NCI-H510A (cell line): ENCODE measurements at places on chromosomes 16 and 17.

DNA sequence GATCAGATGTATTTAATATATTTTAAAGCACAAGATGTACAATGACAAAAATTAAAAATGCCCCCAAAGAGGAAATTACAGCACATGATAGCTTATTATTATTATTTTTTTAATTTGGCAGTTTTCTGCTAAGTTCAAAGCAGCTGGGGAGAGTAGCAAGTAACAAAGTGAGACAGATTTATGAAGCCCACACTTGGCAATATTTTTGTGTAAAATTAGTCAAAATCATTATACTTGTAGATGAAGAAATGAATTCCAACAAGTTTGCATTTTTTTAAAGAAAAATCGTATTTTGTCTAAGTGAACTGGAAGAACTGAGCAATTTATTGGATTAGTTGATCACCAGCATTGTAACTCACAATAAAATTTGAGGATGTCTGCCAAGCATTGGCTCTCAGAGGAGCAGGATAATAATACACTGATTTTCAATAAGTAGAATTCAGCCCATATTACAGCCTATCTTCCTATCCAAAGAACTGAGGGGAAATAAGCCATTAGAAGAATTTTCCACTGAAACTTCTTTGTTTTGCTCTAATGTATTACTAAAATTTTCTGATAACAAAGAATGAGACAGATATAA lies 215.6 kb downstream of the MAP2K6 start:
- DNase-seq = no peak

- peak; percentile 83 for DNase-seq
Measured at GRCh38 chr16:11391576-11391975, 46.3 kb downstream of the RMI2 start.

DNA sequence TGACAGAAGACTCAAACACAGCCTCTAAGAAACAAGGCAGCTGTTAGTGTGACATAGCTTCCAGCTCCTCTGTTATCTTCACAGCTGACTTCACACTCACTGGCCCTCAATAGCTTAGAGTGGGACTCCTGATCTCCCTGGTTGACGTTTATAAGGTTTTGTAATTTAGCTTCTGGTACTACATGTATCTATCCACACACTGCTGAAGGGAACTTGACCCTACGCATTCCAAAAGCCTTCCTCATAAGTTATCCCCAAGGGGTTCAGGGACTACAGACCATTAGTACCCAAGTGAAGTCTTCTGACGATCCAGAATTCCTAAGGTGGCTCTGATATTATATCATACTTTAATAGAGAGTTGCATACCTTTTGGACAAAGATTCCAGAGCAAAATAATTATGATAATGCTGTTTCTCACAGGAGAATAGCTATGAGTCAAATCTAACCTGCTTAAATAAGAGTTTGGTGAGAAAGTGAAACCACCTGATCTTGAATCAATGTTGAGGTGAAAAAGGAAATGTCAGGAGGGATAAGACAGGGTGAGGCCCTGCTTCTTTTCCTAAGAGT lies 14.5 kb downstream of the ACACA start:
- no peak for DNase-seq

DNA sequence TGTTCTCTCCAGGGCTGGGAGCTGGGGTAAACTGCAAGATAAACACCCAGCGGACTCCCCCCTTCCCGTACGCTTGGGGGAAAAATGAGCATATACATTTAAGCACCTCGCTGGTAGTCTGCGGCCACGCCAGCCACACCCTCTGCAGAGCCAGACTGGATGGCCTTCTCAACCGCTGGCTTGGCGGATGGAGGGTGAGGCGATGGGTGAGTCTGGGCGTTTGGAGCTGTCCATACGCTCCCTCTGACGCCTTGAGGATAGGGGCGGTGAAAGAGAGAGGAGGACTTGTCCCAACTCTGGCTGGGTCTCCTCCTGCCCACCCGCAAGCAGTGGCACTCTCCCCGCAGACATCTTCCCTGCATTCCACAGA lies 1.0 kb downstream of the ITGA3 start:
- no peak for DNase-seq

- DNase-seq = peak; percentile 74
Measured at GRCh38 chr16:788399-789126, at the start of gene CHTF18. CHTF18 (plus strand) TSS chr16:788620; CDS start chr16:788685, 65 bp downstream.

DNA sequence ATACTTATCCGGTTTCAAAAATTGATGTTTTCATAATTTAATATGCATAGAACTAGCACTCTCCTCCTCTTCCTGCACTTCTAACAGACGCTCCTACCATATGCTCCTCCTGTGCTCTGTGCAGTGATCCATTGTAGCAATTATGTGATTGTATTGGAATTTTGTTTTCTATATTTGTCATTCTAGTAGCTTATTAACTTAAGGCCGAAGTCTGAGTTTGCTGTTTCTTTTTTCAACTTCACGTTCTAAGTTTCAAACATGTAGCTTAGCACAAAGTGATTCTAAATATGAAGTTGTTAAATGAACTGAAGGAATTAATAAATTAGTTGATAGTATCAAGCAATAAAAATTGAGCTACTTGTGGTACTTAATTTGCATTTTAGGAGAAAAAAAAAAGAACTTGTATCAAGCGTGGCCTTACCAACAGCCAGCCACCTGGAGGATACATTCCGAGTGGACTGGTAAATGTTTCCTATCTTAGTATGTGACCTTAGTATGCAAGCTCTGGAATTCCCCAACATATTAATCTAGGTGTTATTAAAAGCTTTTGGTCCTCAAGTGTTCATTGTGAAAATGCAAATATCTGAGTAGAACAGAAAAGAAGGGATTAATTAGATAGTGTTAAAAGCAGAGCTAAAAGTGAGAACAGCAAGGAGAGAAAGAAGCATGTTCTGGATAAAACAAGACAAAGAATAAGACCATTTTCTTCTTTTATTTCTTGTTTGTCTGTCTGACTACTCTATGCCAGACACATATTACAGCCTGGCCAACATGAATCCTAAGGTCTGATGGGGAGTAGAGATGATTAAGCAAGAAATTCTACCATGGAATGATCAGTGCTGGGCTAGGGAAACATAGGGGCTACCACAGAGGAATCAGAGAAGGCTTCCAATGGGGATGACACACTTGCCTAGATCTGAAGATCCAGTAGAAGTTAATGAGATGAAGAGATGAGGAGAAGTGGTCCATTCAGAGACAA lies 290.4 kb upstream of the MON1B start:
- no peak for DNase-seq

DNA sequence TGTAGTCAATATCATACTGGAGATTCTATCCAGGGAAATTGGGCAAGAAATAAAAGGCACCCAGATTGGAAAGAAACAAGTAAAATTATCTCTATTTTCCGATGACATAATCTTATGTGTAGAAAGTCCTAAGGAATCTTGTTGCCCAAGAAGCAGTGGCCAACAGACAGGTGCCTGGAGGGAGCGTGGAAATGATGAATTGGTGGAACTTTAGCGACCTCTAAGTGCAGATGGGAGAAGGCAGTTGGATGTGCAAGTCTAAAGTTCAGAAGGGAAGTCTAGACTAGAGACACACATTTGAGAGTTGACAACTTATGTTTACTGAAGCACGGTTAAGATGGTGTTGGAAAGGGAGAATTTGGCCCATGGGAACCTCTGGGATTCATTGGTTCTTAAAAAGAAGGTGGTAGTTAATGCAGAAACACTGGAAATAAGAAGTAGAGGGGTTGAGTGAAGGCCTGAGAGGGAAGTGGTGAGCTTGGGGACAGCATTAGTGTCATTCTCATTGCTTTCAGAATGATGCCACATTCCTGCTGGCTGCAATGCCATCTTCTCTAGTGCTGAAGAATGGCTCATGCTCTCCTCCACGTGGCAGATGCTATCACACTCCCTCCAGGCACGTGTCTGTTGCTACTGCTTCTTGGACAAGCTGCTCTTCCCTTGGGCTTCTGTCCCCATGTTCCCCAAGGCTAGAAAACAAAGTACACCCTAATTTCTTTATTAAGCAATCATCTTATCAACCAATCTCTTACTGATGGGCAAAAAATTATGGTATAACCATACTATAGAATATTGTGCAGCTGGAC lies 24.0 kb downstream of the TAT start:
- no peak for DNase-seq

GRCh38 chr16:1045310-1045992 lies 27.1 kb upstream of the SSTR5 start:
- no peak for DNase-seq

DNA sequence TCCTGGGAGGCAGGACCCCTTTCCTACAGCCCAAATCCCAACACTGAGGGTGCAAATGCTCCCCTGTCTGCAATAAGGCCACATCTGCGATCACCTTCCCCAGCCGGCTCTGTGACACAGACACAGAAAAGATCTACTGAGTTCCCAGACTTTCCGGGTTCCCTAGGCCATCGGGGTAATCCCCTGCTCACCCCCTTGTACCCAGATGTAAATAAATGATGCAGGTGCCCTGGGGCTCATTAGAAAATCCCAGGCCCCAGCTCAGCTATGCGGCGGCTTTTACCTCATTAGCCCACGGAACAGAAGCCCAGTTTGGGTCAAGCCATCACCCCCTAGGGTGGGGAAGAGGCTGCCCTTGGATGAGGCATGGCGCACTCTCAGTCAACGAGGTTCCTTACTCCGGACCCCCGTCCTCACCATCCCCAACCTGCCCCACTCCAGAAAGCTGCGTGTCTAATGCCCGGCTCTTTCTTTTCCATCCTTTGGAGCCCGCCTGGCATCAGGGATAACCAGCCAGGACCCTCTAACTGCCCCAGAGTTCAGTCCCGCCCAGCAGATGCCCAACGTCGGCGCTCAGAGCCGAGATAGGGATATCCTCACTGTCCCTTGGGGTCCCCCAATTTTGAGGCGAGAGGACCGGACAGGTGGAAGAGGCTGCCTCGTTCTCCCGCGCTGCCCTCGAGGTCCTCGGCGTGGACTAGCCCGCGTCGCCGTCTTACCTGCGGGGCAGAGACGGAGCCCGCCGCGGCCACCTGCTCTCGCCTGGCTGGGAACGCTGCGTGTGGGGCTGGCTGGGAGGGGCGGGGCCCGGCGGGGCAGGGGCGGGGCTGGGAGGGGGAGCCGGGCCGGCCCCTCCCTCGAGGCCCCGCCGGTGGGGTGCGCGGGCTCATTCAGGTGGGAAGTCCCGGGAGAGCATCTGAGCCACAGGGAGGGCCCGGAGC lies at the start of gene ZNF385C:
Gene ZNF385C, minus strand, starts transcription at position 783 of the 941 bp plus-strand sequence. CDS start 35,417 bp downstream, outside the sequence.
- DNase-seq = peak; percentile 10

GRCh38 chr16:72159801-72160200 lies 12.2 kb downstream of the PMFBP1 start:
- DNase-seq = no peak

DNA sequence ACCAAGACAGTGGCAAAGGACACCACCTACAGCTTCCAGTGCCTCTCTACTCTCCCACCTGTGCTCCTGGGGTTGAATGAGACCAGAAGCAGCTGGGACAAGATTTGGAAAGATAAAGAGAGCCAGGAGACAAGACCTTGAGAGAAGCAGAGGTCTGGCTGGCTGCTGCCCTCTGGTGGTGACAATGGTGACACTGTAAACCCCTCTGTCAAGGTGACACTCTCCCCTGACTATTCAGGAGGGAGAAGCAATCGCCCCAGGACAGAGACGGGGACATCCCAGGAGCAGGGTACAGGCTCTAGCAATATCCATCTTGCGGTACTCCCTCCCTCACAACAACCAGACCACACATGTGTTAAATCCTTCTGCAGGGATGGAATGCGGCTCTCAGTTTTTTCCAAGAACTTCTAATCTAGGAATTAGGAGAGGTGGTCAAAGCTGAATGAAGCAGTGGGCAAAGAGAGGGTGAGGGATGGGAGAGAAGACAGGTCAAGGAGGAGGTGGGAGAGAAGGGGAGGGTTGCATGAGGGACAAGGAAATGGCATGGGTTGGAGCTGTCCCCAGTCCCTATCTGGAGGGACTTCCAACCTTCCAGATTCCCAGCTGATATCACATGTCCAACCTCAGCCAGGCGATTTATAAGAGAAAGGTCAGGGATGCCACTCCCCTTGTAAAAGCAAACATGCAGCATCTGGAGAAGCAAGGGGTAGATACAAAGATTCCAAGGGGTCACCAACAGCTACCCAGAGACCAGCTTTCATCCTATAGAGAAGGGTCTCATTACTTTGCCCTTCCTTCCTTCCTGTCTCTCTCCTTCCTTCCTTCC lies 2.9 kb downstream of the PHOSPHO1 start:
- peak; percentile 52 for DNase-seq

DNA sequence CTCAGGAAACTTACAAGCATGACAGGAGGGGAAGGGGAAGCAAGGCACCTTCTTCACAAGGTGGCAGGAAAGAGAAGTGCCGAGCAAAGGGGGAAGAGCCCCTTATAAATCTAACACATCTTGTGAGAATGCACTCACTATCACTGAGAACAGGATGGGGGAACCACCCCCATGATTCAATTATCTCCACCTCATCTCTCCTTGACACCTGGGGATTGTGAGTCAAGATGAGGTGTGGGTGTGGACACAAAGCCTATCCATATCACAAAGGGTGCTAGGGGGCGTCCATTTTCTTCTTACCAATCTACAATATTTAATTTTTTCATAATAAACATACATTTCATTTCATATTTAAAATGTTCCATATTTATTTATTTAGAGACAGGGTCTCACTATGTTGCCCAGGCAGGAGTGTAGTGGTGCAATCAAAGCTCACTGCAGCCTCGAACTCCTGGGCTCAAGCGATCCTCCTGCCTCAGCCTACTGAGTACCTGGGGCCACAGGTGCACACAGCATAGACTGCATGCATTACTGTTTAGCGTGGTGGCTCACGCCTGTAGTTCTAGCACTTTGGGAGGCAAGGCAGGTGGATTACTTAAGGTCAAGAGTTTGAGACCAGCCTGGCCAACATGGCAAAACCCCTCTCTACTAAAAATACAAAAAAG lies 26.5 kb upstream of the FAAP100 start:
- DNase-seq = no peak

- no peak for DNase-seq
Measured at GRCh38 chr17:74736513-74737298, at the start of gene RAB37. RAB37 (plus strand) TSS chr17:74737256; CDS start chr17:74737273, 17 bp downstream.

GRCh38 chr17:29341726-29342125 lies 47.8 kb upstream of the NUFIP2 start:
- DNase-seq = no peak

DNA sequence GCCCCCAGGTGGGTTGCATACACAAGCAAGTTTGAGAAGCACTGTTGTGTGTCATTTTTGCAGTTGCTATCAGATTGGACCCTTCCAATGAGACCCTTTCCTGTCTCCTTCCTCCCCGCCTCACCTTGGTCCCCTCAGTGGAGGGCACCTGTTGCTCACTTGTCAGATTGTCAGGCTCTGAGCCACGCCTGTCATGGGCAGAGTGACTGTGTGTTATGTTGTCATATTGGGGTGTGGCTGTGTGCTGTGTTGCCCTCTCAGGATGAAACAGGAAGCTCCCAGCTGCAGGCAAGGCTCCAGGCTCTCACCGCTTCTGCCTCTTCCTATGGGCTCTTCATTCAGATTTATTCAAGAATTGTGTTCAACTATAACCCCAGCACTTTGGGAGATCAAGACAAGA lies 302.9 kb downstream of the CPPED1 start:
- DNase-seq = no peak
